OCI-LY7 (cell line): ENCODE measurements at places on chromosomes 16 and 17. TPM values are rescaled to one million over a fixed set of nuclear protein-coding genes. Genes with fewer than 3 reads are reported as not detected.

Gene CNGB1
- total RNA-seq = not detected in 2 replicates

Gene SPNS3
- 52.3 and 54.6 TPM in 2 replicates for total RNA-seq

Gene WNT3
- total RNA-seq = 5.1 and 5.5 TPM in 2 replicates

Gene ADAM11
- total RNA-seq = 1.1 and 1.4 TPM in 2 replicates

Gene C16orf74
- total RNA-seq = 7.5 and 9.7 TPM in 2 replicates

Gene ABCA9
- 0.06 TPM in 1 of 2 replicates, not detected in the other for total RNA-seq

Gene TPPP3
- total RNA-seq = not detected in 2 replicates

Gene TBC1D3K
- not detected in 2 replicates for total RNA-seq

Gene SDR42E1
- total RNA-seq = 0.53 and 0.65 TPM in 2 replicates

Gene TXNDC17
- total RNA-seq = 63.5 and 81.4 TPM in 2 replicates

Gene IGFALS
- total RNA-seq = 0.33 TPM in 1 of 2 replicates, not detected in the other

Gene GPATCH8
- 59.1 and 61.1 TPM in 2 replicates for total RNA-seq

Gene CD300LB
- not detected in 2 replicates for total RNA-seq

Gene MT1A
- not detected in 2 replicates for total RNA-seq

Gene SCGB1C2
- total RNA-seq = not detected in 2 replicates

Gene ACLY
- 203 and 222 TPM in 2 replicates for total RNA-seq

Gene AURKB
- 310 and 323 TPM in 2 replicates for total RNA-seq

Gene TEKT3
- total RNA-seq = not detected in 2 replicates

Gene EPOP
- total RNA-seq = 21.7 and 27.2 TPM in 2 replicates

Gene TNP2
- total RNA-seq = not detected in 2 replicates

Gene TEN1
- 18.2 and 22.5 TPM in 2 replicates for total RNA-seq

Gene TNK1
- 4.8 and 6.4 TPM in 2 replicates for total RNA-seq

Gene MYL4
- total RNA-seq = 0.67 and 1.3 TPM in 2 replicates

Gene CCL1
- not detected in 2 replicates for total RNA-seq

Gene ALDOA
- 811 and 1,029 TPM in 2 replicates for total RNA-seq

Gene DOK4
- 1.0 and 1.1 TPM in 2 replicates for total RNA-seq

Gene WFDC1
- not detected in 2 replicates for total RNA-seq

Gene KCNJ18
- total RNA-seq = not detected in 2 replicates

Gene RNF157
- total RNA-seq = 0.70 and 1.3 TPM in 2 replicates

Gene NLRC3
- 59.4 and 74.0 TPM in 2 replicates for total RNA-seq

Gene VMP1
- total RNA-seq = 38.0 and 41.9 TPM in 2 replicates

Gene TOM1L1
- total RNA-seq = not detected in 2 replicates

Gene DCXR
- total RNA-seq = 132 and 138 TPM in 2 replicates

Gene MYH2
- not detected in 2 replicates for total RNA-seq

Gene PLCG2
- total RNA-seq = 464 and 485 TPM in 2 replicates

Gene ANTKMT
- 45.5 and 46.5 TPM in 2 replicates for total RNA-seq

Gene MPO
- not detected in 2 replicates for total RNA-seq

Gene CES4A
- 0.38 and 0.41 TPM in 2 replicates for total RNA-seq

Gene NUDT7
- total RNA-seq = 22.1 and 28.5 TPM in 2 replicates

Gene IRF8
- 210 and 224 TPM in 2 replicates for total RNA-seq

Gene DNAH17
- total RNA-seq = 0.57 and 0.89 TPM in 2 replicates

Gene TBC1D3D
- total RNA-seq = 0.63 and 1.5 TPM in 2 replicates

Gene RUNDC3A
- total RNA-seq = 0.24 TPM in 1 of 2 replicates, not detected in the other

Gene PRR11
- 106 and 123 TPM in 2 replicates for total RNA-seq

Gene DHRS7C
- not detected in 2 replicates for total RNA-seq

Gene CLEC3A
- not detected in 2 replicates for total RNA-seq

Gene PMM2
- 44.5 and 53.9 TPM in 2 replicates for total RNA-seq

Gene KCNJ2
- total RNA-seq = 0.55 and 0.57 TPM in 2 replicates

Gene KRT28
- total RNA-seq = not detected in 2 replicates

Gene ITGB3
- total RNA-seq = 0.17 TPM in 1 of 2 replicates, not detected in the other

Gene SLC47A1
- total RNA-seq = not detected in 2 replicates

Gene FNDC8
- total RNA-seq = not detected in 2 replicates

Gene RHOT2
- total RNA-seq = 129 and 133 TPM in 2 replicates
